ENCODE measurements at places on chromosomes 3 and 15.

GRCh38 chr3:124792341-124793040 lies 62.2 kb downstream of the UMPS start:
- no peak for DNase-seq

DNA sequence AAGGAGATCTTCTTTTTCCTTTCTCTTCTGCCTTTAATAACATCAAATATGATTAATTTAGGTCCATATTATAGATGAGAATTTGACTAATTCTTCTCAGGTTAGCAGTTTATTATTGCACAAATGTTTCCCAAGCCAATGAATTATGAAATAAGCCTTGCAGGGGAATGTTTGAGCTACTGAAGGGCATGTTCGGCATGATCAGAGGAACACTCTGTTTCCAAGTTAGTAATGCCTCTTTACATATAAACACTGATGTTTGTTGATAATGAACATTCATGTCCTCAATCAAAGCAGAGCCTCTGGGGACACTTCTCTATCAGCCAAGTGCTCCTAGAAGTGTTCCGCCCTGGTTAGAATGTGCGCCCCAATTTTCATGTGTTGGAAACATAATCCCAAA lies 10.0 kb upstream of the CYP1A1 start:
- DNase-seq = no peak

- no peak for DNase-seq
Observed at GRCh38 chr3:47456984-47457383, 18.8 kb downstream of the SCAP start.

DNA sequence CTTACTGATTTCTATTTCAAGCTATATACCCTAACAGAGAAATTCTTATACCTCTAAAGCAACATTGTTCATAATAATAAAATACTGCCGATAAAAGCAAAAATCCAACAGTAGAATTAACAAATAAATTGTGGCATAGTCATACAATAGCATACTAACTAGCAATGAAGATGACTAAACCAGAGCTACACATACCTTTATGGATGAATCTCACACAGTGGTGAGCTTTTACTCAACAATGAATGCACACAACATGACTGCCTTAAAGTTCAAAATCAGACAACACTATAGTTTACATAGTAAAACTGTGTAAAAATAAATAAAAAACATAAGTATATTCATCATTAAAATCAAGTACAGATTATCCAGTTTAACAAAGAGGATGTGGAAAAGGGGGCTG lies 99.1 kb downstream of the NR1I2 start:
- no peak for DNase-seq

- DNase-seq = no peak
Observed at GRCh38 chr15:42650208-42651066, 75.0 kb downstream of the STARD9 start.

- no peak for DNase-seq
Observed at GRCh38 chr3:123365450-123366143, 83.3 kb downstream of the ADCY5 start.

- DNase-seq = no peak
Observed at GRCh38 chr3:15319575-15319974, 12.8 kb downstream of the SH3BP5 start.

- no peak for DNase-seq
Observed at GRCh38 chr3:120404876-120405275, 45.9 kb downstream of the FSTL1 start.

- no peak for DNase-seq
Observed at GRCh38 chr3:179463319-179463718, 12.0 kb upstream of the GNB4 start.

- DNase-seq = no peak
Observed at GRCh38 chr3:169624533-169624972, 39.0 kb downstream of the MECOM start.

DNA sequence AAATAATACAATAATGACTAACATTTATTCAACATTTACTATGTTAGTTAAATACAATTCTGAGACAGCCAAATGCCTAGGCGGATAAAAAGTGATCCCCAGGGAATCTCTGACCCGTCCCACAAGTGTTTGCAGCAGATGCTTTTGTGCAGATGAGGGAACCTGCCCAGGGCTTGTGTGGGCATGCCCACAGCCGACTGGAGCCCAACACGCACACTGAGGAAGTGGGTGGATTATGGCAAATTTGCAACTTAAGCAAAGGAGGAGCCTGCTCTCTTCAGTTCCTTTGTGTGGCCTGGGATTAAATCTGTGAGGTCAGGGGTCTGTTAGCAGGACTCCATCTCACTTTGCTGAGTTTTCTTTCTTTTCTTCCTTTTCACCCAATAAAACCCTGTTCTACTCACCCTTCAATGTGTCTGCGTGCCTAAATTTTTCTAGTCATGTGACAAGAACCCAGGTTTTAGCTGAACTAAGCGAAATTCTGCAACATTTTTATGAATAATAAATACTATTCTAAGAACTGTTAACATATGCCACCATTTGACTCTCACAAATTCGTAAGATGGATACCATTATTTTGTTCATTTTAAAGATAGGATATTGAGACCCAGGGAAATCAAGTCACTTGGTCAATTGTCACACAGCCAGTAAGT lies 13.9 kb upstream of the RTP1 start:
- DNase-seq = no peak

- DNase-seq = no peak
Observed at GRCh38 chr3:63037116-63037515, 161.9 kb upstream of the CADPS start.

GRCh38 chr3:109177908-109178307 lies 41.4 kb downstream of the C3orf85 start:
- no peak for DNase-seq

DNA sequence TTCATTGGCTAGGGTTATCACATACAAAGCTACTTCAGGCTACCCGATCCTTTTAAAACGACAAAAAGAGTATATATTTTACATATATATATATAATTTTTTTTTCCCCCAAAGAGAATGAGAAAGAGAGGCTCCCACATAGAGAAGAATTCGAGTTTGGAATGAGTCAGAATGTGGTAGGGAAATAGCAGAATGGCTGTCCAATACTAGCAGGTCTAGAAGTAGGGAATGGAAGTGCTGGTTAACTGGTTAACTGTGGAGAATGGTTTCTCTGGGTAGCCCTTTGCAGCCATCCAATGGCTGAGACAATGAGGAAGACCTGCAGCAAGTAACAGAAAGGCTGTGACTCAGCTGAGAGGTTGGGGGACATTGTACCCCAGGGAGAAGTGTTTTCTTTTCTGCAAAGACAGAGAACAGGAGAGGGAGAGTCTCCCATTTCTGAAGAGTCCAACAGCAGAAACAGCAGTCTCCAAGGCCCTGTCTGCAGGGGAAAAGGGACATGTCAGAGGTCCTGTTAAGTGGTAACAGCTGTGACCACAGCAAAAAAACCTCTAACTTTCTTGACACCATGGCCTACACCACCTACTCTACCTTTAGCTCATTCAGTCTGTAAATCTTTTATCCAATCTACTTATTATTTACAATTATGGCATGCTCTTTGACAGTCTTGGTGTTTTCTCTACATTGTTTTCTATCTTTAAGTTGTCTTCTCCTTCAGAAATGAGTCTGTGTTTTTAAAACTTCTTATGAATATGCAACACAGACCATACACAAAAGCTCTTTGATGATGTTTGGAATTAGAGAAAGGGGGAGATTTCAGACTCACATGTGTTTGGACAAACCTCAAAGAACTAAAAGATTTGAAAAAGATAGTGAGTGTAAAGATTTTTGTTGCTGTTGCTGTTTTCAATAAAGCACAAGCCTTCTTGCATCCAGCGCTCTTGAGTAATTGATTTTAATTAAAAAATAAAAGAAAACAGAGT lies 116.1 kb upstream of the SLC7A14 start:
- no peak for DNase-seq

DNA sequence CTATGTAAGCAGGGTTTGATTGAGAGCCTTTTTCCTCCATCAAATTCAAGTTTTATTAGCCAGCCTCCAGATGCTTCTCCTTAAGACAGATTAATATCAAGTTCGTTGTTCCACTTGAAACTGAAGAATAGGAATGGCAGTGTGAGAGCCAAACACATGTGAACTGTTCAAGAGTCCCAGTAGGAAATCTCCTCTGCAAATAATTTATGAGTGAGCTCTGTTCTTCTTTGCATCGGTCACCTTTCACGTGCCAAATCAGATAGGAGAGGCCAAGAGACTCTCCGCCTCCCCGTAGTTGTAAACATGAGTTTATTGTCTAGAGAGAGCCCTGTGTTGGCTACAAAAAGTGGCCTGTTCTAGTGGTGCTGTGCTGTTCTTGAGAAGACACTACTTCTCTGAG lies 372.1 kb upstream of the NR2F2 start:
- no peak for DNase-seq

DNA sequence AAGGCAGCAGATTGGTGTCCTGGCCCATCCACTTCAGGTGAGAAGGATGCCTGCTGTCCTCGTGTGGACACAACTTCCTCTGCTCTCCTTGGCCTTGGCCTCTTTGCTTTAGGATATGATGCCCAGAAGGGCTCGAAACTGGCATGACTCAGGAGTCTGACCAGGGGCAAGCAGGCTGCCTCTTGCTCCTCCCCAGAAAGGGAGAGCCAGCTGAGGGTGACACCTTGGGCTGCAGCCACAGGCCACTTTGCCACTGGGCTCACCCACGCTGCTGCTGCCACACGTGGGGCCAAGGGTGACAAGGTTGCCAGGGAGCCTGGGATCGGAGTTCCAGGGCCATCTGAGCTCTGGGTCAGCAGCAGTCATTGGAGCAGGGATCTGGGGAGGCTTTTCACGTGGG lies 267.9 kb upstream of the CTDSPL start:
- DNase-seq = no peak

GRCh38 chr3:51530485-51530884 lies 8.0 kb upstream of the RAD54L2 start:
- no peak for DNase-seq

GRCh38 chr15:61752001-61752400 lies 308.2 kb downstream of the VPS13C start:
- no peak for DNase-seq

DNA sequence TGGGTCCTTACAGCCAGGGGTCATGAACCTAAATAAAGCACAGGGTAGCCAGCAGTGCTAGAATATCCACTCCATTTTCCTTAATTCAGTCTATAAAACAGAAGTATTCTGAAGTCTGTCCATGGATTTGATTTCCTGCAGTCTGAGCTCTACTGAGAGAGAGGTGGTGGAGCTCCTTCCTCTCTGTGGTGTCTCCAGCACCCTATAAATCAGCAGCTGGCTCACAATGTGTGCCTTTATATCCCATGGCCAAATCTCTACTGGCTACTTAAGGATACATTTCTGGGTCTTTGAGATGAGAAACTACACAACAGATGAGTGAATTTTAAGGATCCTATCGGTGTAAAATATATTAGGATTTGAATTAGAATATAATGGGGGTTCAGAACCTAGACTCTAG lies 339.9 kb upstream of the RBMS3 start:
- DNase-seq = no peak

GRCh38 chr15:61890106-61890505 lies 170.1 kb downstream of the VPS13C start:
- no peak for DNase-seq

- DNase-seq = no peak
Observed at GRCh38 chr15:57510647-57511046, 81.1 kb upstream of the MYZAP start.

- DNase-seq = no peak
Observed at GRCh38 chr3:194112120-194113106, 23.5 kb upstream of the HES1 start.

Measured in effector memory CD4-positive, alpha-beta T cell (primary cell).